NT2/D1 (cell line): ENCODE measurements at places on chromosomes 2 and 18.

DNA sequence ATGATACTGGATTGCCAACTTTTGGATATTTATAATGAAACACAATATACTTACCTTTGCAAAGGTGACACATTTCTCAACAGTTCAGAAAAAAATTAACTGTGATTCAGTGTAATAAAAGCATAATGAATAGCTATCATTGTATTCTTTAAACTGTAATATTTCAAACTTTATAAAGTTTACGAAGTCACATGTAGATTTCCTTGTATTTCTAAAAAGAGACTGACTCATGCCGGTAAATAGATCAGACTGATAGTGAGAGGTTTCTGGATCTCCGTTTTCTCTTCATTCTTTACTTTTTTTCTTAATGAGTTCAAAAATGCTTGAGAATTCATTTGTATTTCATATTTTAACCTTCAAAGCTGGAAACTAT is 70.1 kb downstream of the EML4 start:
- no peak for DNase-seq

DNA sequence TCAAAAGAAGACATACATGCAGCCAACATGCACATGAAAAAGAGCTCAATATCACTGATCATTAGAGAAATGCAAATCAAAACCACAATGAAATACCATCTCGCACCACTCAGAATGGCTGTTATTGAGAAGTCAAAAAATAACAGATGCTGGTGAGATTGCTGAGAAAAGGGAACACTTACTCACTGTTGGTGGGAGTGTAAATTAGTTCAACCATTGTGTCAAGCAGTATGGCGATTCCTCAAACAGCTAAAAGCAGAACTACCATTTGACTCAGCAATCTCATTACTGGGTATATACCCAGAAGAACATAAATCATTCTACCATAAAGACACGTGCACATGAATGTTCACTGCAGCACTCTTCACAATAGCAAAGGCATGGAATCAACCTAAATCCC is 95.5 kb upstream of the XIRP2 start:
- no peak for DNase-seq

- DNase-seq, result no peak
Observed at GRCh38 chr2:47277187-47277586, 122.1 kb upstream of the STPG4 start.

DNA sequence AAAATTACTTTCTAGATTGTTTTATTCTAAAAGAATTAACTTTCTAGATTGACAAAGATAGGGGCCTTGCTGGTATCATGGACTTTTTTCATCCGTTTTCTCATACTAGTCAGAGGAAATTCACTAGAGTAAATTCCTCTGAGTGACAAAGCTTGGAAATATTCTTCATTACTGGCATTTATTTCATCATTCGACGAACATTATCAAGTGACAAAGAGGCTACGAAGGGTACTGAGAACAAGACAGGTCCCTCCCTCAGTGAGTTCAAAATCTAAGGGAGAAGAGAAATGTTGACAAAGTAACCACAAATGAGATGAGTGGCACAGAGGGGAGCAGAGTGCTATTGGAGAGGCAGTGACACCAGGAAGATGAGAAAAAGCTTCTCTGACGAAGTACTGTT is 4.3 kb downstream of the EPG5 start:
- DNase-seq, result no peak

GRCh38 chr2:191710411-191710900 is 32.5 kb downstream of the NABP1 start:
- DNase-seq, result no peak

DNA sequence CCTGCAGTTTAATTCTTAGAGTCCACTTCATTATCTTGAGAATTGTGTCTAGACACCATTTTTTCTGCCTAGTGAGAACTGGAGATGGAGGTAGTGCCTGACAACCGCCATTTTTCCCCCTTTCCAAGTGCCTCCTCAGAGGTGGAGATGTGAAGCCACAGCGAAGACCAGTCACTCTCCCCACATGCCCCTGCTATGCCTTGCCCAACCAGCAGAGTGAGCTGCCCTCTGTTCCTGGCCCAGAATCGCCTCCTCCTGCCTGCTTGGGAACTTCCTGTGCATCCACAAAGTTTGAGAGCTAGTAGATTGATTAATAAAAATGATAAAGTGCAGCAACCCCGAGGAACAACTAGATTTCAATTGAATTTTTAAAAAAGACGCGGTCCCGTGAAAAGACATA is 123.3 kb downstream of the CLIP4 start:
- peak; percentile 30 for DNase-seq

DNA sequence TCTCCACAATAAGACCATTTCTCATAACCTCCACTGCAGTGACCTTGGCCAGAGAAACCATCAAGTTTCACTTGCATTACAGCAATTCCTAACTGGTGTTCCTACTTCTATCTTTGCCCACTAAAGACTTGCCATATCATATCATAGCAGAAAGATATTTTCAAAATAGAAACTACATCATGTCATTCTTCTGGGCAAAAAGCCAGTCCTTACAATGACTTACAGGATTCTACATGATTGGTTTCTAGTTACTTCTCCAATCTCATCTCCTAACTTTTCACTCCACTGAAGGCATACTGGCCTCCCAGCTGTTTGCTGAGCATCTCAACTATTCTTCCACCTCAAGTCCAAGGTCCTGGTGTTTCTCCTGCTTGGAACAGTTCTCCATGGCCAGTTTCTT is 151.4 kb downstream of the HNMT start:
- no peak for DNase-seq

DNA sequence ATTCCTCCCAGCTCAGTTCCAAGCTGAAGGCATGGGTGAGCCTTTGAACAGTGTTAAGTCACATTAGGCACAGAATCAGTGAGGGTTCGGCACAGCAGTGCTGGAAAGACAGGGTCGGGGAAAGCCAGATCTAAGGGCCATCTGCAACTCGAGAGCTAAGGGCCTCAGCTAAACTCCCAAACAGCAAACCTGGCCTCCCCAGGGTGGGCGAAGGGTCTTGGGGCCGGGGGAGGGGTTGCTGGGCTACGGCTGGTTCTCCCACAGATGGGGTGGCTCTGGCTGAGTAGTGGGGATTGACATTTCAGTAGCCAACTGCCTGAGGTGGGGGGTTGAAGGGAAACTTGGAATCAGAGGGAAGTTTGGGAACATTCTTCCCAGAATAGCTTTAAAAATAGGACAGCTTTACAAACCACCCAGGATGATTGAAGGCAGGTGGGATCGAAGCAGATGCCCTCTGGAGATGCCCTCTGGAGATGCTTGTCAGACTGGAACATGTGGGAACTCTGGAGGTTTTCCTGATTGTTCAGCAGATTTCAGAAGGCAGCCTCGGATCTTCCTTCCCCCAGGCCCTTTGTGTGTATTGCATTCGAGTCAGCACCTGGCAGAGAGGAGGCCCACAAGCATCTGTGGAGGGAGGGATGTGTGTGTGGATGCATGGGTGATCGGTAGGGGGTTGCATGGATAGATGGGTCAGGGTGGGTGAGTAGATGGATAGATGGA is 156.4 kb downstream of the SMAD7 start:
- no peak for DNase-seq

- no peak for DNase-seq
Observed at GRCh38 chr2:218292048-218293014, at the start of gene TMBIM1. Gene TMBIM1, minus strand, starts transcription at chr2:218292503. Its CDS starts 10,362 bp downstream, at chr2:218282141.

GRCh38 chr2:240435457-240435947 is at the start of gene GPC1:
Gene GPC1, plus strand, starts transcription at chr2:240435663. Its CDS starts 256 bp downstream, at chr2:240435919.
- no peak for DNase-seq

GRCh38 chr18:2964361-2965010 is 48.5 kb downstream of the LPIN2 start:
- no peak for DNase-seq

- DNase-seq, result no peak
Observed at GRCh38 chr2:43708891-43709290, 32.7 kb upstream of the C1GALT1C1L start.

- DNase-seq, result no peak
Observed at GRCh38 chr2:207423886-207424285, 105.9 kb upstream of the CREB1 start.
